Right atrium auricular region (tissue), 2 donors: ENCODE measurements at places on chromosomes 5 and 9. TPM values are rescaled to one million over a fixed set of nuclear protein-coding genes. Genes with fewer than 3 reads are reported as not detected.

DNA sequence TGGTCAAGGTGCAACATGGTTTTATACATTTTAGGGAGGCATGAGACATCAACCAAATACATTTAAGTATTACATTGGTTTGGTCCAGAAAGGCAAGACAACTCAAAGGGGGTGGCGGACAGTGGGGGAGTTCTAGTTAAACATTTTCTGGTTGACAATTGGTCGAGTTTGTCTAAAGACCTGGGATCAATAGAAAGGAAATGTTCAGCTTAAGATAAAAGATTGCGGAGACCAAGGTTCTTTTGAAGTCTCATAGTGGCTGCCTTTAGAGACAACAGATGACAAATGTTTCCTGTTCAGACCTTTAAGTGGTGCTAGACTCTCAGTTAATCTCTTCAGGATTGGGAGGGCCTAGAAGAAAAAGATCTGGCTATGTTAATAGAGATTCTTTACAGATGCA lies 47.7 kb upstream of the TTC39B start:
- no peak for DNase-seq

- no peak for DNase-seq
Observed at GRCh38 chr5:32572778-32573480, 12.4 kb upstream of the SUB1 start.

DNA sequence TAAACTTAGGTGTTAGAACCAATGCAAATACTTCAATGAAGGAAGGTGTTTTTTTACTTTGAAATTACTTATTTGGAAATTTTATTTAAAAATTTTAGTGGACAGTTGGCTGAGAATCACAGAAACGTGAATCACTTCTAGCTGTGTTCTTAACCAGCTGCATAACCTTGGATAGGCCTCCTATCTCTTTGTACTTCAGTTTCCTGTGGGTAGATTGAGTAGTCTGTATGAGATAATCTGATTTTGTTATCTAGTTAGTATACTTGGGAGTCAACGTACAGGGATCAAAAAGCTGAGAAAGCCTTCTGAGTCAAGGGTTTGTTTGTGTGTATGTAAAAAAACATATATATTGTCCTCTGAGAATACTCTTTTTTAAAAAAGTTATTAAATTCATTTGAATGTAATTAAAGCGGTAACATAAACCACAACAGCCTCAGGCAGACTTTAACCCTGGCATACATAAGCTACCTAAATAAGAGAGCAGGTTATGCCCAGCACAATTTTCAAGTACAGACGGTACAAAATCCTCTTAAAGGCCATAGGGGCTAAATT lies 38.1 kb upstream of the ZCCHC7 start:
- DNase-seq = no peak

ANXA2R gene
- not detected for total RNA-seq

DNA sequence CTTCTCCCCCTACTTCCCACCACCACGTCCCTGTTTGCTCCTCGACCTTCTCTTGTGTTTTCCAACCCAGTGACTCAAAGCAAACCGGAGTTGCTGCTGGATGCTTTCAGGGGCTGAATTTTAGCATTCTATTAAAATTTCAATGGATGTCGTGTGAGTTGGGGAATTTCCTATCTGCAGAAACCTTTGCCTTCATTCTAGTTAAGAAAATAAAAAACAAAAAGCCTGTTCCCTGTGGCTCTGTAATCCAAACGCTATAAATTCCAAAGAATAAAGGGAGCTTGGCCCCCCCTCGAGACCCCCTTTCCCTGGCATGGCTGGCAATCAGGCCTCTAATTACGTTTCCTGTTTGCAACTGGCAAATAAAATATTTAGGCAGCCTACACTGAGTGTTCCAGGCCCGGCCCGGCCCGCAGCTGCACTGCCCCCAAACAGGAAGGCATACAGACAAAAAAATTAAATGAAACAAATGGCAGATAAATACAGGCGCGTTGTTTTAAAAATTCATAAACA lies 139.4 kb upstream of the PPP1R26 start:
- DNase-seq = no peak
